MV-4-11 (cell line): ENCODE measurements at places on chromosomes 7 and 10.

- no peak for DNase-seq
Measured at GRCh38 chr7:111112439-111112838, 21.5 kb downstream of the LRRN3 start.

GRCh38 chr7:70673778-70674570 is 458.0 kb upstream of the GALNT17 start:
- DNase-seq, result no peak

- no peak for DNase-seq
Measured at GRCh38 chr10:78406648-78407008, 373.0 kb downstream of the RPS24 start.

GRCh38 chr7:23925088-23925487 is 215.1 kb downstream of the STK31 start:
- no peak for DNase-seq

GRCh38 chr10:48651293-48651692 is 33.4 kb upstream of the WDFY4 start:
- DNase-seq, result no peak

DNA sequence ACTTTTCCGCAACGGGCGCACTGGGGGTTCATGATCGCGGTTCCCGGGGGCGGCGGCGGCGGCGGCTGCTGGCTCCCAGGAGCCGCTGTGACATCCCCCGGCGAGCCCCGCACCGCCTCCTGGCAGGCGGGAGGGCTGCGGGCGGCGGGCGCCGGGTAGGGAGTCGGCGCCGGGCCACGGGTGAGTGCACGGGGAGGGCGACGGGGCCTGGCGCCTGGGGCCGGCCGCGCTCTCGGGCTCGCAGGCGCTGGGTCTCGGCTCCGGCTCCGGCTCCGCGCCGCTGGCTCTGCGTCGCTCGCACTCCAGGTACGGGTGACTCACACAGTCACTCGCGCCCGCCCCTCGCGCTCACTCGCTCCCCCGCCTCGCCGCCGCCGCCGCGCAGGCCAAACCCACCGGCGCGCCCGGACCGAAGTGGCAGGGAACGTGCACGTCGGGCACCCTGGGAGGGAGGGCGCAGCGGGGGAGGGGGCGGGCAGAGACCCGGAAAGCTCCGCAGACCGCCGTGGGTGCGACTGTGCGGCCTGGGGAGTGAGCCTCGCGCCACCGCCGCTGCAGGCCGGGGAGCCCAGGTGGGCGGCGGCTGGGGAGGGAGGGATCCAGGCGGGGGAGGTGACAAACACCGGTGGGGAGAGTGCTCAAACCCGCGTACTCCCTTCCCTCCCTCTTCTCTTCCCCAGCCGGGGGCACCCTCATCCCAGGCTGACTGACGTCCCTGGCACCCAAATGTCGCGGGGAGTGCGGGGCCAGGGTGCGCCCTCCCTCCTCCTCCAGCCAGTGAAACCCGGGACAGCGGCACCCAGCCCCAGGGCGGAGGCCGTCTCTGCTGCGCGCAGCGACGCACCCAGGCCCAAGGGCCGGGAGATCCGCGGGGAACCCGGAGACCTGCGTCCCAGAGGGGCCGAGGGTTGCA is 276.9 kb upstream of the NEBL start:
- DNase-seq, result no peak

- peak; percentile 94 for DNase-seq
Measured at GRCh38 chr7:37031571-37032257, 307.4 kb upstream of the AOAH start.

DNA sequence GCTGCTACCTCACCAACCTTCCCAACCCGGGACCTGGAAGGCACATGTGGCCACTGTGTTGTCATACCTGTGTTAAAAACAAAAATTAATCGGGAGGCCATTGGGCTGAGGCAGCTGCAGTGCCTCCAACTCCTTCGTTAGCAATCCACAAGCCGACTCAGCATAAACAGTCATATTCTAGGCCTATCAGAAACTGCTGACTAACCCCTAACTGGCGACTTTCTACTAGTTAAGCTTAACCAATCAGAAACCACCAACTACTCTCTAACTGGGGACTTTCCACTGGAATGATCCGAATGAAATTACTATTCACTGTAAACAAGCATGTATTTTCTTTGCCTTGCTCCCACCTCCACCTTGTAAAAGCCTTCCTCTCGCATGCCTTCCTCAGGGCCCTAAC is 14.1 kb upstream of the TMEM72 start:
- no peak for DNase-seq

DNA sequence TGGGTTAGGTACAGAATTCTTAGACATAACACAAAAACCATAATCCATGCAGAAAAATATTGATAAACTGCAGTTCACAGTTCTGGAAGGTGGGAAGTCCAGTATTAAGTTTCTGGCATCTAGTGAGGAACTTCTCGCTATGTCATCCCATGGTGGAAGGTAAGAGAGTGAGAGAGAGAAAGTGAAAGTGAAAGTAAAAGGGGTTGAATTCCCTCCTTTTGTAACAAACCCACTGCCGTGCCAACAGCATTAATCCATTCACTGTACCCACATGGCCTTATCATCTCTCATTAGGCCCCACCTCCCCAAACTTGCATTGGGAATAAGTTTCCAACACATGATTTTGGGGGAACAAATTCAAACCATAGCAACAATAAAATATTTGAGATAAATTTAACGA is 17.1 kb downstream of the ZNF485 start:
- DNase-seq, result peak; percentile 31

DNA sequence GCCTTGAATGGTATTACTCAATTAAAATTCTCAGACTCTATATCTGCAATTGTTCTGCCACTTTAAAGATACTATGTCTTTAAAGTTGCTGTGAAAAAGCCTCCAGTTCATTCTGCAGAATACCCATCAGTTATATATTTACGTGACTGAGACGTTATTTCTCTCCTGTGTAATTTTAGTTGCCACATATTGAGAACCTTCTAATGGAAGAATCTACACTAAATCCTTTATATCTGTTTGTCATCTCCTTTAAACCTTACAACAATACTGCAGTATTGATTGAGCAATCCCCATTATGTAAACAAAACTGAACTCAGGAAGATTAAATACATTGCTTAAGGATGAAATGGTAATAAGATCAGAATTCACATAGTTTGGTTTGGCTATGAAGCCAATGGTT is 30.0 kb downstream of the GPR141 start:
- no peak for DNase-seq

- no peak for DNase-seq
Measured at GRCh38 chr10:113939212-113939860, 84.9 kb downstream of the NHLRC2 start.

DNA sequence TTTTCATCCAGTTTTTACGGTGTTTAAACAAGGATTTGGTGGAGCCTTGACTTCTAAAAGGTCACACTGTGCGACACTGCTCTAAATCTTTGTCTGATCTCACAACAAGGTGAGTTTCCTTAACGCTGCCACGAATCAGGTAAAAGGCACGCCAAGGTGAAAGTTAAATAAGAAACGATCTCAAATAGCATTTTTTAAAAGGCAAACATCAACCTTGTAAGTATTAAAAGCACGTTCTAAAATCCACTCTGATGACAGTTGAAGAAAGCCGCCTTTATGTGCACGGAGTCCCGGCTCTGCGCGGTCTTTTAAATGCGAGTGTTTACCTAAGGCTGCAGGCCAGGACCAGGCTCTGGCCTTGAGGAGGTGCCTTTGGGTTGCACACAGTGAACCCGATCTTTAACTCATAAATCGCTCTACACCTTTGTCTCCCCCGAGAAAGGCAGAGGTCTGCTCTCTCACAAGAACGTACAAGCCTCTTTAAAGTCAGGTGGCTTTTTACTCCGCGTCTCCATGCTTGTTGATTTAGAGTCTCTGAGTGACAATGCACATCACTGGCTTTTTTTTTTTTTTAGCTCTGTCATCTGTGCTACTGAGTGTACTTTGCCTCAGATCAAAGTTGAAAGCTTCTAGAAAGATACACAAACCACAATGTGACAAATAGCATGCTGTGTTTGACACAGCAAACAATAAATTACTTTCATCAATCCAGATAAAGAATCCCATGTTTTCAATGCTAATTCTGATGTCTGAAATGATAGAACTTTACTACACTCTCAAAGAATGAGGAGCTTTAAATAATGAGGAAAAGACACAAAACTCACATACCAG is 25.9 kb upstream of the RNF32 start:
- DNase-seq, result no peak

DNA sequence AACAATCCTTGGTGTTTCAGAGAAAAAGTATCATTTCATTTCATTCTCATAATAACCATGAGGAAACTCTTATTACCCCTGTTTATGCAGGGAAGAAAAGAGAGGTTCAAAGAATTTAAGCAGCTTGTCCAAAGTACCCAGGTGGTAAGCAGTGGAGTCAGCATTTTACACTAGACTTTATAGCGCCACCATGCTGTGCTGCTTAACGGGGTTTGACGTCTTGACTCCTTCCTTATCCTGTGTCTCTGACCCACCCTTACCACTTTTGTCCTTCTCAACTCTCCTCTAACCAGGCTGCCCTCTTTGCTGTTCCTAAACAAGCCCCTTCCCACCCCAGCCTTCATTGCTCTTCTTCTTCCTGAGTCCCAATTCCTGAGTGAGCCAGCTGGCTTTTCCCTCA is 117.0 kb upstream of the AHR start:
- DNase-seq, result no peak

DNA sequence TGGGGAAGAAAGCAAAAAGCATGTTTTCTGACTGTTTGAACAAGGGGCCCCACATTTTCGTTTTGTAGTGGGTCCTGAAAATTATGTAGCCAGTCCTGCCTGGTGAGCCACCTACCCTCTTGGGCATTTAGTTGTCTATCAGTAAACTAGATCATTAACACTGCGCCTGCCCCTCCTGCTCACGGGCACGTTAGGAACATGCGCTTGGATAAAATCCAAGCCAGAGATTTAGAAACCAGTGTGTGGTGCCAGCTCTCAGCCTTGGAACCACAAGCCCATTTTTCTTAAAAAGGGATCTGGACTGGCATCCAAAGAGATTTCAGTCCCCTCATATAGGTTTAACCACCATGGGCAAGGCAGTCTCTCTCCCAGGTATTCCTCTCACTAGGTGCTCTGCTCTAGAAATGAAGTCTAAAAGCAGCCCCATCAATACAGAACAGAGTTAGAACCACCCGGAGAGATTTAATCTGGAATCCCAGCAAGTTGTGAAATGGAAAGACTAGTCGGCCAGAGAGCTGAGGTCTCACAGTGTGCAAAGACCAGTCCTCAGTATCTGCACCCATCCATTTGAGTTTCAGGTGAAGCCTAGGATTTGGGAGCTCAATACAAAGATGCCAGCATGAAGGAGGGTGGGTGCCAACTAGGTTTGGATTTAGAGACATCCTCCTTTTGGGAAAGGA is 123.9 kb upstream of the TCF7L2 start:
- DNase-seq, result no peak

- no peak for DNase-seq
Measured at GRCh38 chr10:90412582-90412981, 445.3 kb downstream of the HTR7 start.

GRCh38 chr7:146661435-146661834 is 544.8 kb downstream of the CNTNAP2 start:
- DNase-seq, result peak; percentile 64

DNA sequence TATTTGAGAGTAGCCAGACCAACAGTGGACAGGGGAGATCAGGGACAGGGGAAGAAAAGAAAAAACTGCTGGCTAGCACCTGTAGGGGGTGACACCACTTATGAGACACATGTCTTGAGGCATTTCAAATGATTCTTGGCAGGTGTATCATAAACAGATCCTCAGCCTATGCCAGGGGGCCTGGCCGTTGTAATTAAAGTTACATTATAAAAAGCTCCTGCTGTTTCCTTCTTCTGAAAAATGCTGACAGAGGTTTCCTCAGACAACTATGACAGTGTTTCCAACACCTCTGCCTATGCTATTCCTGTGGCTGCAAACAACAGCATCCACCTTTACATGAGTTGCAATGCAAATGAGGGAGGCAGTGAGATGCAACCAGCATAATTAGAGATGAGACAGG is 281.0 kb upstream of the PTER start:
- no peak for DNase-seq

DNA sequence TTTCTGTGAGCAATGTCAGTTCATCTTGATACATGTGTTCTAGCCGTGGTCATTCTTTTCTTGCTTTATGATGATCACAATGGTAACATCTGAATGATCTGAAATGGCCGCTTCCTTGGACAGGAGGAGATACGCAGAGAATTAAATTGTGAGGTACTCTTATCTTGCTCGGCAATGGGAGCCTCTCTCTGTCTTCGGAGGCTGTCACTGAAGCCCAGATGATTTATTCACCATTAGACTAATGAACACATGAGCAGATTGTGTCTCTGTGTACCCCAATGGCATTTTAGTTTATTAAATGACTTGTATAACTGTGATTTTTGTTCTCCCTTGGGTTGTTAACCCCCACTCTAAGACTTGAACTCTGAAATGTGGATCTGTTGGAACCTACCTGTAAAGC is 38.6 kb downstream of the RBM33 start:
- DNase-seq, result no peak

GRCh38 chr10:99530108-99531025 is 2.4 kb upstream of the NKX2-3 start:
- DNase-seq, result no peak

DNA sequence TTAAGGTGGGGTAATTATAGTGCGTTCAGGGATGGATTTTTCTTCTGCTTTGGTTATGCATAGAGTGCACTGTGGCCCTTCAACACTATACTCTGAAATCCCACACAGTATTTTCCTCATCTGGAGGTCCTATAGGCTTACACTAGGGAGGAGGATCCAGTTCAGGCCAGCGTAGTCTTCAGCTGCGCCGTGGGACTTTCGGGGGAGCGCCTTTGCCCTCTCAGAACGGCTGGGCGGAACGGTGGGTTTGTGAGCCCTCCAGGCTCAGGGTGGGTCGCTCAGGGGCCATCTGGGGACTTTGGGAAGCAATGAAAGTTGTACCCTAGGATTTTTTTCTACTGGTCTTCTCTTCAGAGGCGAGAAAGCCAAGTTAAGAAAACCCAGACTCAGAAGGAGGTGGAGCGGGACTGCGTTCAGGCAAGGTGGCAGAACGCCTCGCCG is 652 bp upstream of the VPS26A start:
- DNase-seq, result peak; percentile 51

DNA sequence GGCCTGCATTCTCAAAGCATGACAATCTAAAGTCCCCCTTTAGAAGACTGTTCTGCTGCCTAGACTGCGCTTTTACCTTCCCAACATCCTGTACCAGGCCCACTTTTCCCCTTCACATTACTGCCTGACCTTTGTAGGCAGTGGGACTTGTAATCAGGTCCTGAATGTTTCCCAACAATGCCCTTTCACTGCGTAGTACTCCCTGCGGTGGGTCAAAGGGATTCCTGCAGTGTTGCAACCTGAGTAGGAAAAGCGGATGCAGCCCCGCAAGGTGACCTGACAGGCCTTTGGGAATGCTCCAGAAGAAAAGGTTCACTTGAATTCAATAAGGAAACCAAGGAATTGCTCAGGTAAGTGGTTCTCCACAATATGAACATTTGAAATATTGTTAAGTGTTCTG is 4.9 kb upstream of the TCAF1 start:
- DNase-seq, result no peak

GRCh38 chr7:34931739-34932138 is 105.5 kb downstream of the DPY19L1 start:
- no peak for DNase-seq

- DNase-seq, result no peak
Measured at GRCh38 chr10:122236690-122237306, 34.3 kb upstream of the BTBD16 start.
